GM18507 (cell line): ENCODE measurements at places on chromosomes 11 and 22.

- no peak for DNase-seq
These were observed 14.3 kb downstream of the EIF3M start for GRCh38 chr11:32597921-32598320.

DNA sequence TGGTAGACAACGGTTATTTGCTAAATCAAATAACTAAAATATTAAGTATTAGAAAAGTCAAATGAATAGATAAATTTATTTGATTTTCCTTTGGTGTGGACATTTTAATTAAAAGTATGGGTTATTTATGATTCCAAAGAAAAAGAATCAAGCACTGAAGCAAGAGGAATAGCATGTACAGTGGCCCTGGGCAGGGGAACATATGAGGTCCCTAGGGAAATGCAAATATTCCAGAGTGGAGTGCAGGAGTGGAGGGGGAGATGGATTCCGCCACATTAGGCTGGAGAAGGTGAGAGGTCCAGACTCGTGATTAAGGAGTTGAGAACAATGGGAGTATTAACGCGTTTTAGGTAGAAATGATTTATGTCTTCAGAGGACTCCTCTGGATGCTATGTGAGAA lies 30.0 kb downstream of the RASSF10 start:
- DNase-seq = no peak

GRCh38 chr22:44449061-44449682 lies 48.9 kb downstream of the RTL6 start:
- DNase-seq = no peak

- no peak for DNase-seq
These were observed 323.6 kb downstream of the AASDHPPT start for GRCh38 chr11:106400949-106401570.

GRCh38 chr11:11532574-11532973 lies 89.2 kb downstream of the GALNT18 start:
- DNase-seq = no peak

GRCh38 chr11:16843294-16843693 lies 104.8 kb downstream of the C11orf58 start:
- DNase-seq = no peak

- DNase-seq = no peak
These were observed 41.4 kb downstream of the TTC17 start for GRCh38 chr11:43399983-43400630.

DNA sequence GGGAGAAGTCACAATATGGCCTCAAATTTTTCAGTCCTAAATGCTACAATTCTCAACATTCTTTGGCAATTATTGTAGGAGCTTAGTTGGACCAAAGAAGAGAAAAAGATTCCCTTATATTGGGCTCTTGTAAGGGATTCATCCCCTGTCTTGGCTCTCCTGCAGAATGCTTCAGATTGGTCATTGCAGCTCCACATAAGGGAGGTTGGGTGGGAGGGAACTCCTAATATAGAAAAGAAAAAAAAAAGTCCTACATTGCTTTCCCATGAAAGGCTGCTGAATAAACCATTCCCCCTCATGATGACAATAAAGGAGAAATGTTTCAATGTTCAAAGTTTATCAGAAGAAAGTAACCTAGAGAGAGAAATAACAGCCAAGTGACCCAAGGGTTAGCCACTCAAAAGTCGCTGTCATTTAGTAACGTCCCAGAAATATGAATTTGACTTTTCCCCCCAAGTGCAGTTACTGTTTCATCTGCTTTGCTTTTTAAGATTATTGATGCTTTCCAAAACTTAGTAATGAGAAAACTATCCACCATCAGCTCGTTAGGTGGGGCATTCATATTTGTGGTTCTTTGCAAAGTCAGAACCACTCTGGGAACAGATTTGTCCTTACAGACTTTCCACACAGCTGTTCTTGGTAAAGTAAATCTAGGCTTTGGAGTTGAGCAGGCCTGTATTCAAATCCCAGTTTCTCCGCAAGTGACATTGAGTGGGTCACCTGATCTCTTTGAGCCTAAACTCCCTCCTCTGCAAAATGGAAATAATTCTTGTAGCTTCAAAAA lies 5.0 kb upstream of the SLC1A2 start:
- DNase-seq = no peak

- DNase-seq = no peak
These were observed 21.9 kb downstream of the CSNK1E start for GRCh38 chr22:38295339-38295738.

- DNase-seq = no peak
These were observed 75.4 kb downstream of the ME3 start for GRCh38 chr11:86596861-86597586.

- peak; percentile 47 for DNase-seq
These were observed 2.5 kb upstream of the SEPTIN3 start for GRCh38 chr22:41966607-41967240.

- no peak for DNase-seq
These were observed 12.1 kb upstream of the BLID start for GRCh38 chr11:122128146-122128545.

GRCh38 chr22:50625568-50626313 lies 2.2 kb downstream of the ARSA start:
- no peak for DNase-seq

DNA sequence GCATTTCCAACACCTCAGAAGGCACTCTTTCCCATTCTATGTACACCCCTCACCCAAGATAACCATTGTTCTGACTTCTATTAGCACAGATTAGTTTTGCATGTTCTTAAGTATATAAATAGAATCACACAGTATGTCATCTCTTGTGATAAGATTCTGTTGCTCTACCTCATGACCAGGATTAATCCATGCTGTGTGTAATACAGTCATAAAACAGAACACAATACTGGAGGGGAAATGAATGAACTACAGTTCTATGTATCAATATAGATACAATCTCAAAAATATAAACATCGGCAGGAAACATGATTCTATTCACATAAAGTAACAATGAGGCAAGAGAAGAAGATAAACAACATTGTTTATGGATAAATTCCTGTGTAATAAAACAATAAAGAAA lies 151.5 kb downstream of the ATG16L2 start:
- no peak for DNase-seq

DNA sequence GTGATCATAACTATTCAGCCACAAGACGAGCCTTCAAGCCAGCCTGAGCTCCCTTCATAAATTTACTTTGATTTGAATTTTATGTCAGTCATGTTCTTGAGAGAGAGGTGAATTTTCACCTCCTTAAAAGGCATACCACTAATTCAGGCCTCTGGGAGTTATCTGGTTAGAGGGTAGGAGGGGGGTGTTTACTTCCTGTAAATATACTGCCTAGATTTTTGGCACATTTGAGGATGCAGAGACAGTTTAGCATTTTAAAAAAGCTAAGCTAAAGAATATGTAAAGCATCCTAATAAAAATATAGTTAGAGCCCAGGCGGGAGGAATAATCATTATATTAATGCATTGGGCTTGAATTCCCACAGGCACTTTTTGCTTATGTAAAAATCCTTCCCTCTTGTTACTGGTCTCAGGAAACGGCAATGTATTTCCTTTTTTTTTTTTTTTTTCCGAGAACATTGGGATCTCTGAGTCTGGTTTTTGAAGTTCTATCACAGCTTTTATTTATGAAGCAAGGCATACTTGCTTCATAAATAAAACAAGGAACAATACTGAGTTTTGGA lies 116.5 kb downstream of the CSNK2A3 start:
- DNase-seq = no peak

GRCh38 chr11:587978-588380 lies 11.7 kb downstream of the PHRF1 start:
- no peak for DNase-seq

DNA sequence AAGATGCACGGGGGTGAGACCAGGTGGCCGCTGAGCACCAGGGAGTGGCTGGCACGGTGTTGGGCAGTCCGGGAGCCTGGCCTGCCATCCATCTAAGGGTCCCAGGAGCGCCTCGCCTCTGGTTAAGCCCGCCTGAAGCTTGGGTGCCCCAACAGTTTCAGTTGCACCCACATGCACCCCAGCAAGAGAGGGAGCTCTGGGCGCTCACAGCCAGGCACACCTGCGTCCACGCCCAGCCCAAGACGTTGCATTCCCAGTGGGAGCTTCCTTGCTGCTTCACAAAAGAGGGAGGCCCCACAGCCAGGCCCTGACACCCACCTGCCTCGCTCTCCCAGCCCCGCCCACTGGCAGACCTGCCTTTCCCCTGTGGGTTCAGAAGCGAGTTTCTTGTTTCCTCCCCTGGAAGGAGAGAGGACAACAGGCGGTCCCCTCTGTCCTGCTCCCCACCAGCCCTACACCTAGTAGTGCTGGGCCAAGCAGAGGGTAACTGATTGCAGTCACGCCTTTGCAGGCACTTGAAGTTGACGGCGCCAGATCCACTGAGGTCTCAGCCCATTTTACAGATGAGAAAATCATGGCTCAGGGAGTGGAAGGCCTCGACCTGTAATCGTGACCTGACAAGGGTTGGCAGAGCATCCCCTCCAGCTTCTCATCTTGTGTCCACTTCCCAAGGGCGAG lies 35.4 kb downstream of the OSBPL5 start:
- DNase-seq = no peak

DNA sequence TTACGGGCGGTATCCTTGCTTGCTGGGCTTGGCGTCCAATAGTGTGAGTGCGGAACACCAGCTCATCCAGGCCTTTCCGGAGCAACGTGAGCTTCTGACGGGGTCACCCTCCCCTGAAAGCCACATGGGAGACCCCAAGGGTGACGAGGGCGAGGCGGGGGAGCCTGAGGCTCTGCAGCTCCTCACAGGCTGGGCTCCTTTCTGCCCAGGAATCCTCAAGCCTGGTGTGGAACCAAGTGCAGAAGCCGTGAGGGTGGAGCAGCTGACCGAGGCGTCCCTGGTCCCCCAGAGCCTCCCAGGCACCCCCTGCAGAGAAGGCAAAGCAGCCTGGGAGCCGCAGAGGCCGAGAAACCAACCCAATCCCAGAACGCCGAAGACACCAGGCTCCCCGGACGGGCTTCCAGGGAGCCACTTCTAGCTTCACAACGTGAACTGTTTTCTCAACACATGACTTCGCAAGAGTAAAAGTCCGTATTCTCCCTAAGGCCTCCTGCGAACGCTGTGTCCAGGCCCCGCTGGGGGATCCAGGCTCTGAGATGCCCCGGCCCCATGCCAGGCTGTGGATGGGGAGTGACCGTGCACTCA lies 530.3 kb downstream of the BRD1 start:
- DNase-seq = no peak

- DNase-seq = no peak
These were observed 1126.3 kb upstream of the RAG2 start for GRCh38 chr11:37724315-37724714.

GRCh38 chr11:101369835-101370234 lies 214.0 kb downstream of the TRPC6 start:
- DNase-seq = no peak

DNA sequence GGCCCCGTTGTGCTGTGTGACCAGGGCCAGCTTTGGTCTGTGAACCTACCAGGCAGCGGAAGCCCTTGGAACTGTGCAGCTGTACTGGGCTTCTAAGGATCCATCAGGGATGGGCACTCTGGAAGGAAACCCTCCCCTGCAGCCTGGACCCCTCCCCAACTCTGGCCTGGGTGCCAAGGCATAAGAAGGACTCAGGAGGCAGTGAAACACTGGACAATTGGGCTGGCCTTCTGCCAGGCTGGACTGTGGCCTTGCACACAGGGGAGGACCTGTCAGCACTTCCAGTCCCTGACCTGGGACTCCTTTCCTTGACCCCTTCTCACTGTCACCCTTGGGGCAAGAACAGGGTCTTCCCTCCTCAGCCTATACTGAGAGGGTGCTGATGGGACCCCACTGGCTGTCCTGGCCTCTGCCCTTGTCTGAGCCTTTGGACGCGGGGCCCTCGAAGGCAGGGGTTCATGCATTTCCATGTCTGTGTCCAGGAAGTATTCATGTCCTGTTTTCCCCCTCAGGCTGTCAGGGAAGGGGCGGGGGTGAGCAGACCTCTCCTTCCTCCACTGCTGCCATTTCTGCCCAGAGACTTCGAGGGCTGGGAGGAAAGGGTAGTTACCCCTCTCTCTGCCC lies 39.6 kb downstream of the PDE2A start:
- no peak for DNase-seq

GRCh38 chr22:36417281-36417686 lies 29.5 kb upstream of the MYH9 start:
- DNase-seq = no peak

DNA sequence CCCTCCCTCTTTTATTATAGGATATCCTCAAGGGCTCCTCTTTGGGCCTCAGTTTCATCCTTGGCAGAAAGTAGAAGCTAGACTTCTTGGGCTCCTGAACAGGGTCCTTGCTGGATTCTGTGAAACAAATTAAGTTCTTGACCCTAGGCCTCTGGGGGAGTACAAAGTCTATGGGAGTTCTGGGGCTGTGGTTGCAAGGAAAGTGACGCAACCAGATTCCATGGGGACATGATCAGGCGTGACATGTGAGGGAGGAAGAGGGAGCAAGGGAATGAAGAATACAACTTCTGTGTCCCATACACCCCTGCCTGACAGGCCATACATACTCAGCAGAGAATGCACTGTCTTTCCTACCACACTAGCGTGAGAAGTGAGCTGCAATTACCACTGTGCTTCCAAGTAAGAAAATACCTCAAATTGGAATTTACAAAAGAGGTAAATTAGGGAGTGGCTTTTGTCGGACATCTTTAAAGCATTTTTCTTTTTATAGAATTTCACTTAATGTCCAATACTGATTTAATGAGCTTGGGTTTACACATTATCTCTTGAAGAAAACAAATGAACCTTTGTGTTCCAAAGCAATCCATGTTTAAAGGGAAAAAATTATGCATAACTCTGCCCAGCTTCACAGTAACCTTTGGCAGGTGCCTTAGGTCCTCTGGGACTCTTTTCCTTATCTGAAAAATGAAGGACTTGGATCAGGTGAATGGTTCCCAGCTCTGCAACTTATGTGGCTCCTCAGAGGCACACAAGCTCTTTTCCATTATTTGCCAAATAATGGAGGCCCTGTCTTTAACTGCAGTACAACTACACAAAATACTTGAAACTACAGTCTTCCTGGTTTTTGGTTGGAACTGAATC lies 38.9 kb downstream of the LIMK2 start:
- DNase-seq = no peak

GRCh38 chr22:39490135-39490798 lies 11.8 kb upstream of the MIEF1 start:
- DNase-seq = peak; percentile 84

GRCh38 chr11:65003282-65003681 lies 6.5 kb upstream of the BATF2 start:
- DNase-seq = no peak

DNA sequence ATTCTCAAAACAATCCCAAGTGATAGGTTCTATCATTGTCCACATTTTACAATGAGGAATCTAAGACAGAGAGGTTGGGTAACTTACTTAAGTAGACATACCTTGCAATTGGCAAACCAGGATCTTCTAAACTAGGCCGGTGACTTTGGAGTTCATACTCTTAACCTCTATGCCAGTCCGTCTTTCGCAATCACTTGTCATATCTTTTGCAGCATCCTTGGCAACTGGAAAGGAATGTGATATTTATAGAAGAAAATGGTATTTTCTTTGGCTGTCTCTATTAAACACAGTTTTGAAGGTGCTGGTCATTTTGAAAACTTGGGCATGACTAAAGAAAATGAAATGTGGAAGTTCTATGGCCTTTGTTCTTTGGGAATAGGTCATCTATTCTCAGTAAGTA lies 556.5 kb downstream of the NELL1 start:
- no peak for DNase-seq

DNA sequence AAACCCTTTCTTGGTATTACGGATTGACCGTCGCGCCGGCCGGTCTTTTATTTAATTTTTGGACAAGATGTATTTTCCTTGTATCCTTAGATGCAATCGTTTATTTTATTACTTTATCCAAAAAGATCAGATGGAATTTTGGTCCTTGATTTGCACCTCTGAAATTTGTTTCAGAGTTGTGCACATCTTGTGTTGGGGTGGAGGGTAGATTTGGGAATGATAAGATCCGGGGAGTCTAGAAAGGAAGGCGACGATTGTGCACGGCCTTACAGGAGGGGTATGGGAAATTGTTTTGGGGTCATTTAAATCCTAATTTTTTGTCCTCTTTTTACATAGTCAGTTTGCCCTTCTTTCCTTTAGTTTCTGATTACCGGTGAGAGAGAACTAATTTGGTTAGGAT lies 1.4 kb downstream of the KDM2A start:
- no peak for DNase-seq
